ENCODE measurements at places on chromosomes 3 and 15. TPM values are rescaled to one million over a fixed set of nuclear protein-coding genes. Genes with fewer than 3 reads are reported as not detected.

GRCh38 chr3:4387210-4388204, 79.6 kb downstream of the SUMF1 start:
- no peak overlapping the region for H3K4me3 ChIP-seq
- peaks cover 13% of the 10 kb centered on the region for H3K36me3 ChIP-seq

DNA sequence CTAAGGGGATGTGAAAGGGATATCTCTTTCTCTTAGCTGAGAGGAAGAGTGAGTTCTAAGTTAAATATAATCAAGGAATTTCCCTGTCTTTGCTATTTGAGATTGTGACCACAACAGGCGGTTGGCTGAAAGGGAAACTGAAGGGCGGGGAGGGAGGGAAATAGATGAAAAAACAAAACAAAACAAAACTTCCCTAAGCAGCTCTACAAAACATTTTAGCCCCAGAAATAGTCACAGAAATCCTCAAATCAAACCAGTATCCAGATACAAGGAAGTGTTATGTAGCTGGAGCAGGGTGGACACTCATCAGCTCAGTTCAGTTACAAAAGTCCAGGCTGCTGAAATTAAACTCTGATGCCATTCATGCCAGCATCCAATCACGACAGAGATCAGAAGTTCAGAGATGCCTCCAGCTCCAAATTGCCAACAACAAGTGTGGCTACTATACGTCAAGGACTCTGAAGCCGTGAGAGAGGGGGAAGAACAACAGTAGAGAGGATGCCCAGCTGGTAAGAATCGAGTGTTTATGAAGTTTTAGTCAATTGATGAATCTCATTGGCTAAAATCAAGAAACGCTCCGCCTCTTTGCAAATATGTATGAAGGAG, 319 bp upstream of the TP63 start:
- peak overlapping the region; percentile 10 for H3K4me3 ChIP-seq
- DNase-seq, result peak; percentile 18
- H3K27ac ChIP-seq, result no peak overlapping the region

DNA sequence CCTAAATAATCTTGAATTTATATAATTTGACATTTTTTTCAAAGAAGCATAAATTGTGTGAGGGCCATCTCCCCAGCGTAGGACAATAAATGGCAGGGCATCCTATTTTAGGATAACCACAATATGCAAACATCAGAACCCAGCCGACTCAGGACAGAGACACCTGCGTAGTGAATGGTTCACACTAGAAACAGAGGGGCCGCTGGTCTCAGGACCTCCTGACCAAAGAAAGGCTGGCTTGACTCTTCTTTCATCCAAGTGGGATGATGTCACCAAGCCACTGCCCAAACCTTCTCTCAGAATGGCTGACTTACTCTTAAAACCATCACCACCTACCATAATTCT, 162.1 kb downstream of the FOXP1 start:
- H3K36me3 ChIP-seq, result peaks cover 12% of the 10 kb centered on the region
- peaks cover 89% of the 10 kb centered on the region for H3K4me1 ChIP-seq
- peak overlapping the region; percentile 44 for H3K4me3 ChIP-seq
- H3K27me3 ChIP-seq, result no peaks in the 10 kb centered on the region
- no peak for DNase-seq

GRCh38 chr3:78703944-78704343, 1063.9 kb downstream of the ROBO1 start:
- DNase-seq, result no peak

DNA sequence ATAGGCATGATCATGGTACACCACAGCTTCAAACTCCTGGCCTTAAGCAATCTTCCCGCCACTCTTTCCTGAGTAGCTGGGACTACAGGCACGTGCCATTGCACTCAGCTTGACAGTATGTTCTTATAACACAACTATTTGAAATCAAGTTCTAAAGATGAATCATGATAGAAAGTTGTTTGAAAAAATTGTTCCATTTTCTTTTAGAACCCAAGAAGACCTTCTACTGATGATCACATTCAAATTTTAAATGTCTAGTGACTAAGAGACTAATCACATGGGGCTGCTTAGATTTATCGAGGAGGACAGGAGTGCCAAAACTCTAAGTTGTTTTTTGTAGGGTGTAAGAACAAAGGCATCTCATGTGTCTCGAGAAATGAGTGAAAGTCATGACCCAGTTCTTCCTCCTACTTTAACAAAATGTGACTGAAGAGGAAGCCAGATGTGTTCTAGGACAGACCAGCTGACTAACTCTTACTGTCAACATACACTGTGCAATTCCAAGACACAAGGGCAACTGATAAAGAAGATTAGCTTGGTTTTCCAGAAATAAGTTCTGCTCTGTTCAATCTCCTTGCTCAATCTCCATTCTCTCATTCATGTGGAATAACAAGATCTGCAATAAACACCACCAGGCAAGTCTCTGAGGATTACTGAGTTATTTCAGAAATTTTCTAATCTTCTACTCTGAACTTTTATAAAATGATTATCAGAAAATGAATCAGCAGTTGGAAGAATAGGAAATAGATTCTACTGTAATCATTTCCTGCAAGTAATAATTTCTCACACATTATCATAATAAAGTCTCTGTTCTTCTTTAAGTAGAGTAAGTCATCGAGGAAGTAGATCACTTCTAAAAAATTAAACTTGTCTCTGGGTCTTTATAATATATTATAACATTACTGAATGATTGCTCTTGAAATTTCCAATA, 122.6 kb upstream of the CCNL1 start:
- H3K4me3 ChIP-seq, result no peak overlapping the region
- H3K4me1 ChIP-seq, result peaks cover 4% of the 10 kb centered on the region
- DNase-seq, result no peak
- H3K36me3 ChIP-seq, result no peaks in the 10 kb centered on the region

The COLQ gene
- 1.5 TPM for total RNA-seq

DNA sequence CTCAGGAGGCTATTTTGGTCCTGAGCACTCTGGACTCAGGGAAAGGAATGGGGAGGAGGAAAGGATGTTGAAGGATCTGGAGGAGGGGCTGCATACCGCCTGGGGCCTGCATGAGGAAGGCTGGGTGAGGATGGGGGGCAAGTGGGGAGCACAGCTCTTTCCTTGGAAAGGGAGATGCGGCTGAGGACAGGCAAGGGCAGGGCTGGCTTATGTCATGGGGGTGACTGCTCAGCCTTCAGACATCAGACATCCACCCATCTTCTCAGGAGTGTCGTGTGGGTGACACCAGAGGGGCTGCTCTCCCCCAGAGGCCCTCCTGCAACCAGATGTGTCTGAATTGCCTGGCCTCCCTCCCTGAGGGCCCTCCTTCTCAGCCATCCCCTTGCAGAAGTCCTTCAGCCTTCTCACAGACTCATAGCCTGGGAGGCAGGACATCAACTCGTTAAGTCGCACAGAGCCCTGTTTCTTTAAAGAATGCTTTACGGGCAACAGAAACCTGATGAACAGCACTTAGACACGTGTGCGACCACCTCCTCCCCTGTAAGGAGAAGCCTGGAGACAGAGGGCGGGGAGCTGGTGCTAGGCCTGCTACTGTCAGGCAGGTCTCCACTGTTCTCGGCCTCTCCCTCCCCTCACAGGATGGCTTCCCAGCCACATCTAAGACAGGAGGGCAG, 252.3 kb downstream of the OCA2 start:
- DNase-seq, result no peak
- no peak overlapping the region for H3K4me3 ChIP-seq
- H3K27ac ChIP-seq, result no peak overlapping the region
- H3K27me3 ChIP-seq, result no peaks in the 10 kb centered on the region
- H3K36me3 ChIP-seq, result no peaks in the 10 kb centered on the region
- H3K4me1 ChIP-seq, result no peaks in the 10 kb centered on the region

Measured in activated CD4-positive, alpha-beta memory T cell treated with anti-CD3 and anti-CD28 coated beads for 36 hours (primary cell).